Fibroblast of skin of abdomen (primary cell): ENCODE measurements at places on chromosomes 11 and 22.
A peak's percentile ranks its signal among the peaks of the same experiment; 100 is the strongest.

DNA sequence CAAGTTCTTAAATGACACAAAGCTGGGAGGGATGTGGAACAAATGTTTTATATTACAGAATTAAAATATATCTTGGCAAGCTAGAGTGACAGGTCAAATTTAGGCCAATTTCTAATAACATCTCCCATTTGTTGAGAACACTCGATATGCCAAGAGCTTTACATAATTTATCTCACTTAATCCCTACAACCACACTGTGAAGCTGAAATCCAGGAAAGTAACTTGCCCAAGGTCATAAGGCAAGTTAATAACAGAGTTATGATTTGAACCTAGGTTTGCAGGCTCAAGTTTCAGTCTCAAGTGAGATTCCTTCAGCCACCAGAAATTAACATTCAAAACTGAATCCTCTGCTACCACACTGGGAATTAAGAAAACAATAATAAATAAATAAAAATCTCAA is 38.3 kb downstream of the RAB30 start:
- DNase-seq: no peak

DNA sequence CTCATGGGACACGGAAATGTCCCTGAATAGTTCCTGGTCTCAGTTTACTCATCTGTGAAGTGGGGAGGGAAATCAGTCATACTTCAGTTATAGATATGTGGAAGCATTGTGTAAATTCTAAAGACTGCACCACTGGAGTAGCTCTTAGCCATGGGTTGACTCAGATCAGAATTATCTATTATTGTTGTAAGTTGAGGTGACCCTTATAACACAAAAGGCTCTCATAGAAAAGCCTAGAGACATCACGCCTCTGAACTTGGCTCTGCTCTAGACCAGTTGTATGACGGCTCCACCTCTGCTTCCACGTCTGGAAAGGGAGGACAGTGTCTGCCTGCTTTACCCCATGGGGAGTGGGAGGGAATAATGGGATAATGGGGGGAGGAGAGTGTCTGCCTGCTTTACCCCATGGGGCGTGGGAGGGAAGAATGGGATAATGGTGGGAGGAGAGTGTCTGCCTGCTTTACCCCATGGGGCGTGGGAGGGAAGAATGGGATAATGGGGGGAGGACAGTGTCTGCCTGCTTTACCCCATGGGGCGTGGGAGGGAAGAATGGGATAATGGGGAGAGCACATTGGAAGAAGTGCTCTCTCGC is 98.2 kb downstream of the AMOTL1 start:
- no peak for DNase-seq

GRCh38 chr22:47220752-47221151 is 458.3 kb downstream of the TBC1D22A start:
- DNase-seq: no peak

DNA sequence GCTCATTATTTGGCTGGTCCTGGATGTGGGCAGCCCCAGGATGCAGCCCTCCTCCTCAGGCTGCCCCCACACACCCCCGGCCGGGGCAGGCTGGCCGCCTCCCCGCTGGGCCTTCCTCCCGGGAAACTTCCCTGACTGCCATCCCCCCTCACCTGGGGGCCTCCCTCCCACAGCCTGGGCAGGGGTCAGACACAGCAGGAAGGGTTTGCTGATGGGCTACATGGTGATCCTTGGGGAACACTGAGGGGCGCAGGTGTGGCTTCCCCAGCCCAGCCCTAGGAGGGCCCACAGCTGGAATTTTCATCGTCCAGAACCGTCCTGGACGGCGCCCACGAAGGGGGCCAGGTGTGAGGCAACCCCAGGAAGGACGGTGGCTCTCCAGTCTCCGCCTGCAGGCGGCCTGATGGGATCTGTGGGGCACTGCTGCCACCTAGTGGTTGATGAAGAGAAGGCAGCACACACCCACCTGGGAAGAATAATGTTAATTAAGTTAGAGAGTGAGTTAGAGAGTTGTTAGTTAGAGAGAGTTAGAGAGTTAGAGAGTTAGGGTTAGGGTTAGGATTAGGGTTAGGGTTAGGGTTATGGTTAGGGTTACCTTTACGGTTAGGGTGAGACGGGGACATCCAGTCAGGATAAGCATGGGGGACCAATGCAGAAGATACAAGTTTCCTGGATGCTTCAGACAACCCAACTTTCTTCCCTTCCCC is 75.9 kb upstream of the PRR5 start:
- DNase-seq: peak; percentile 47

GRCh38 chr11:119030029-119030328 is 698 bp downstream of the SLC37A4 start:
- no peak for DNase-seq
